Stimulated activated CD4-positive, alpha-beta T cell treated with anti-CD3 and anti-CD28 coated beads, Interleukin-1b, Interleukin-23, amount 100 ng/mL, for 24 hours (primary cell): ENCODE measurements at places on chromosomes 5 and 9.

DNA sequence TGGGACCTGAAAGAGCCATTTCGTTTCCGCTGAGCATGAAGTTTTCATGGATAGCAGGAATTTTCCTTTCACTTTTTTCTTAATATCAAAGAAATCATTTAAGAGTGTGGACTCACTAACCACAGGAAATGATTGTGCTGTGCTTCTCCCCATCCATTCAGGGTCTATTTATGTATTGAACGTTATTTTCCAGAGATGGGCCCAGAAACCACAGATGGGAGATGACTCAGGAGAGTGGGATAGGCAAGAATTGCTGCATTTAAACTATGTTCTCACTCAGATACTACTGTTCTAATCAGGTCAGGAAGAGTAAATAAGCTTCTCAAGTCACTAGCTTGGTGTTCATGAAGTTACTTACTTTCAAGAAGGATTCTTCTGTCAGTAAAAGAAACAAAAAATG lies 763.8 kb downstream of the DTWD2 start:
- DNase-seq: no peak

DNA sequence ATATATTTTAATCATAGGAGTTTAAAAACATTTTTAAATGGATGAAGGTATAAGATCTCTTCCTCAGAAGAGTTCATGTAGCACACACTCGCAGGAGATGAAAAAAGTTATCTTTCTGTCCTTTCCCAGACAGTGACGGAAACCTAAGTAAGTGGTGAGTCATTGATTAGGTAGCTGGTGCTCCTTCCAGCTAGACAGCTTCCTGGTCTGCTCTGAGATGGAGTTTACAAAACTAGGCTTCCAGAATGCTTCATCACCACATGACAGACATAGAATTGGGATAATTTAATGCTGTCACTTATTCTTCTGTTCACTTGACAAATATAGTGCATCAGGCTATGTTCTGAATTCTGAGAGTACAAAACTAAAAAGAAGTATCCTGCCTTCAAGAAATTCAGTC lies 2393.0 kb upstream of the C9orf72 start:
- no peak for DNase-seq

DNA sequence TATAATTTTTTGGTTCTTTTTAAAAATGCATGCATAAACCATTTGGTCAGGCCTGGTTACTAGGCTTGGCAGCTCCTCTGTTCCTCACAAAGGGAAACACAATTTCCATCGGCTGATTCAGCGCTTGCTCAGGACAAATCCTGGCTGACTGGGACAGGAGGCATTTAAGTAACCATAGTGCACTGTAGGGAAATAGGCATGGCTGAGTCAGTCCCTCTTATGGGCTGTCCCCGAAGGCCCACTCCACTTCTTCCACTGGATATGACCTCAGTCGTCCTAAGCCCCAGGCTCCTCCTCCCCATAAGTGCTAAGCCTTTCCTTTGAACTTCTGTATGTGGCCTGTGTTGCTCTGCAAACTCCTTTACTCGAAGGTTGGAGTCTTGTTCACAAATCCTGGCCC lies 71.2 kb upstream of the GLIS3 start:
- no peak for DNase-seq

DNA sequence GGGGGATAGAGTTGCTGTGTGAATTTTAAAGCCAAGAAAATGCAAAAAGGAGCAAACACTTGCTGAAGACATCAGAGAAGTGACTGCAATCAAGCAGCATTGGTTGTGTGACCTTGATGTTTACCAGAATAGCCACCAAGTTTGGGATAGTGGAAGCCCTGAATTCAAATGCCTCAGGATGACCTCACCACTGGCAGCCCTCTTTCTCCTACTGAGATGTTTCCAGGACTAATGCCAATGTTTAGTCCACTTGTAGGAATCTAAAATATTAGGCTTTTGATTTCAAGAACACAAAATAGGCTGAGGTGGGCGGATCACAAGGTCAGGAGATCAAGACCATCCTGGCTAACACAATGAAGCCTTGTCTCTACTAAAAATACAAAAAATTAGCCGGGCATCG lies 112.2 kb upstream of the NUDT12 start:
- DNase-seq: no peak
